Activated T-cell treated with anti-CD3 and anti-CD28 coated beads for 48 hours (primary cell): ENCODE measurements at places on chromosomes 6 and 20.

GRCh38 chr20:33630507-33630906 is 31.6 kb upstream of the C20orf144 start:
- DNase-seq, result no peak

- DNase-seq, result no peak
These were observed 1022.2 kb upstream of the GJE1 start for GRCh38 chr6:141110481-141110880.

- DNase-seq, result no peak
These were observed 421.4 kb upstream of the NRSN1 start for GRCh38 chr6:23704479-23705052.

DNA sequence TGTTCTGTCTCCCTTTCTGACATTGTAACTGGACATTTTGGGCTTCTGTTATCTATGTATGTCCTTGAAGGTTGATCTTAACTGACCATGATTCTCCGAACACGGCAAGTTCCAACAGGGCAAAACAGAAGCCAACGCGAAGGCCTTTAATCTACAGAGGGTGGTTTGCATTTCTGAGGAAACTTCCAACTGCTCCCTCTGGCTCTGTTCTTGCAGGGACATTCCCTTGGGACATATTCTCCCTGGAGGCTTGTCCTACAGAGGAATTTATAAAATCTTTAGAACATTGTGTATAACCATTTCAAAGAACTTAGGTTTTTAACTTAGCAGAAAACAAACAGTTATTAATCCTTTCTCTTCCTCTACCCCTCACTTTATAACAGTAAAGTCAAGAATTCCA is 189.0 kb upstream of the CDYL start:
- no peak for DNase-seq

GRCh38 chr6:121451250-121451649 is 15.8 kb downstream of the GJA1 start:
- no peak for DNase-seq

DNA sequence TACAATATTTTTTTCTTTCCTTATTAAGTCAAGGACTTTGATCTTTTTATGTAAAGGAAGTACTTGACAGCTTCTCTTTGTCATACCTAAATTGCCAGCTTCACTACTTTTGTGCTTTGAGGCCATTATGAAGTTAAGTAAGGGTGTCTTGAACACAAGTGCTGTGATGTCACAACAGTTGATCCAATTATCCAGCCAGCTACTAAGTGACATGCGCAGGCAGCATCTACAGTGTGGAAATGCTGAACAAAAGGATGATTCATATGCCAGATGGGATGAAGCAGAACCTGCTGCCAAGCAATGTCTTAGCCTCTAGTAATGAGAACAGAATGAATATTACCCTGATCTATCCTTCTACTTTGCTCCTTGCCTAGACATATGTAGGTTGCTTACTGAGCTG is 68.3 kb upstream of the TMEM244 start:
- no peak for DNase-seq

- DNase-seq, result no peak
These were observed 238.2 kb upstream of the PRND start for GRCh38 chr20:4483486-4483885.

GRCh38 chr6:40387871-40388264 is 199.3 kb downstream of the LRFN2 start:
- no peak for DNase-seq

DNA sequence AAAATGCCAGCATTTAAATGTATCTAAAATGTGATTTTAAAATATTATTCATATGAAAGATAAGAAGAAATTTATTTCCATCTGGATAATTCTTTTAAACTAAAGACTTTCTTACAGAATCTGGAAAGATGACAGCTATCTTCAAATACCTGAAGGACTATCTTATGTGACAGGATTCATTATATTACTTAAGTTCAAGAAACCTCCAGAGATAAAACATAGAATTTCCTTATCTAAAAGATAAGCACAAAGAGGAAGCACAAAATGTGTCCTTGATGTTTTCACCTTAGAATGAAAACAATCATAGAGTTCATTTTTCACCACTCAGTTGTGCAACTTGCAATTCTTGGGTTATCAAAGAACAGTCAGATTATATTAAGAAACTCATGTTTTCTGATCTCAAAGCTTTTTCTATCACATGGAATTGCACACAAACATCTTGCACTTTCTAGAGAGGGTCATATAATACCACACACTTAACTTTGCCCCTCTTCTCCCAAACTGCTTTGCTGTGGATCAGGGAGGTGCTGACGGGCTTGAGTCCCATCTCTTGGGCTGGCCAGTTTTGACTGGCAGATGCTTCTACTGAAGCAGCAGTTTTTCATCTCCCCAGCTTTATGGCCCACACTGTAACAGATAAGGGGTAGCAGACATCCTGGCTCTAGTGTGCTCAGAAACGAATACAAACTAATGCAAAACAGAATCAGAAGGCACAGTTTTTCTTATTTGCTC is 467.4 kb downstream of the CDC5L start:
- DNase-seq, result no peak

- no peak for DNase-seq
These were observed 50.8 kb upstream of the AIG1 start for GRCh38 chr6:143009851-143010250.
